ENCODE measurements at places on chromosomes 1 and 21.

GRCh38 chr1:64282351-64282750 is 78.9 kb downstream of the UBE2U start:
- DNase-seq = no peak

GRCh38 chr1:227070638-227071285 is 130.7 kb downstream of the COQ8A start:
- no peak for DNase-seq

GRCh38 chr1:203291201-203292096 is 13.9 kb upstream of the BTG2 start:
- DNase-seq = peak; percentile 52

GRCh38 chr21:35354078-35354477 is 305.0 kb upstream of the RUNX1 start:
- no peak for DNase-seq

DNA sequence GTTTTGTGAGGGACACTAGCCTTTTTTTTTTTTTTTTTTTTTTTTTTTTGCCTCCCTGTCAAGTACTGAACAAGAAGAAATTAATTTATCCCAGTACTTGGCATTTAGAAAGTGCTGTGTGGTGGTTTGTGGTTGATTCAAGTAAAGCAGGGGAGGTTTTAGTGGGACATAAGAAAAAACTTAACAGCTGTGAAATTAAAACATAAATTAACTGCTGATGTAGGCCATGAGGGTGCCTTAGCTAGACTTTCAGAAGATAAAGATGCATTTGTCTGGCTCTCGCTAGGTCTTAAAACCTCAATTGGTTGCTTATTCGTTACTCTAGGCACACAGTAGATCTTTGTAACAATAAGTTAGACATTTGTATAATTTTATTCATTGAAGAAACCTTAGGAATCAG is 52.3 kb downstream of the SPATA46 start:
- no peak for DNase-seq

DNA sequence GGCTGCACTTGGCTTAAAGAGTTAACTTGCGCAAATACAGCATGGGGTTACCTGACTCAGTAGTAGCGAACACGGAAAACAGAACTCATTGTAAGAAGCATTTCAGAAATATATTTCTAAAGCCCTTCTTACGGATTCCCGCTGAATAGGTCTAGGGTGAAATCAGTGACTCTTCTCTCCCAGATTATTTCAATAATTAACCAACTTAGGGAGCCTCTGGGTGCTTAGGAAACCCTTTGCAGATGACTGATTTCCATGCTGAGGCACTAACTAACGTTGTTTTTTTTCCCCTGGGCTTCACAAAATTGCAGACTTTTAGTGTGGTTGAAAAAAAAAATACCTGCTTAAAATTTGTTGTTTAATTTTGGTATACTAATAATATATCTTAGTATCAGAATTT is 40.3 kb downstream of the BTG3 start:
- no peak for DNase-seq

DNA sequence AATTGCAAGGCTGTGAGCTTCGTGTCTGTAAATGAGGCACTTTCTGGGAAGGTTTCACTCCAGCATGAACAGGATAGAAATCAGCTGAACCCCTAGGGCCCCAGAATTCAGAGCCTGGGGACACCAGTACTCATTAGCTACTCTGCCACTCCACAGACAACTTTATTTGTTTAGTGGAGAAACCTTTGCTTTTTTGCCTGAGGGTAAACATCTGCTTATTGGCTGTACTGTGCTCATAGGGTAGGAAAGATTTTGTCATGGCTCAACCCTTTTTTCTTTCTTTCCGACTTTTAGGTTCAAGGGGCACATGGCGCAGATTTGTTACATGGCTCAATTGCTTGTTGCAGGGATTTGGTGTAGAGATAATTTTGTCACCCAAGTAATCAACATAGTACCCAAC is 138.4 kb upstream of the BACE2 start:
- no peak for DNase-seq

- no peak for DNase-seq
Observed at GRCh38 chr1:155034318-155035208, 939 bp downstream of the DCST1 start.

- DNase-seq = peak; percentile 26
Observed at GRCh38 chr1:21508580-21509350, 458 bp upstream of the ALPL start.

- DNase-seq = no peak
Observed at GRCh38 chr1:109783436-109783835, 19.7 kb upstream of the EPS8L3 start.

- DNase-seq = no peak
Observed at GRCh38 chr1:55257958-55258357, 42.8 kb upstream of the USP24 start.

- DNase-seq = no peak
Observed at GRCh38 chr21:35737449-35737848, 322.9 kb downstream of the SETD4 start.

DNA sequence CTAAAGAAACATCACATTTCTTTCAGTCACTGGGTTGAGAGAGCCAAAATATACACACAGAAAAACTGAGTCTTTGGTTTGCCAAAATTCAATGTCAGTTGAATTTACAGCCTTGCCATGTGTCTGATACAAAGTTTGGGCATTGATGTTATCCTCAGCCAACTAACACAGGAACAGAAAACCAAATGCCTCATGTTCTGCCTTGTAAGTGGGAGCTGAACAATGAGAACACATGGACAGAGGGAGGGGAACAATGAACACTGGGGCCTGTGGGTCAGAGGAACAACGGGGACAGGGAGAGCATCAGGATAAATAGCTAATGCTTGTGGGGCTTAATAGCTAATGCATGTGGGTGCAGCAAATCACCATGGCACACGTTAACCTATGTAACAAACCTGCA is 39.6 kb upstream of the C21orf91 start:
- no peak for DNase-seq

GRCh38 chr1:42743317-42744147 is 3.5 kb upstream of the CLDN19 start:
- no peak for DNase-seq

DNA sequence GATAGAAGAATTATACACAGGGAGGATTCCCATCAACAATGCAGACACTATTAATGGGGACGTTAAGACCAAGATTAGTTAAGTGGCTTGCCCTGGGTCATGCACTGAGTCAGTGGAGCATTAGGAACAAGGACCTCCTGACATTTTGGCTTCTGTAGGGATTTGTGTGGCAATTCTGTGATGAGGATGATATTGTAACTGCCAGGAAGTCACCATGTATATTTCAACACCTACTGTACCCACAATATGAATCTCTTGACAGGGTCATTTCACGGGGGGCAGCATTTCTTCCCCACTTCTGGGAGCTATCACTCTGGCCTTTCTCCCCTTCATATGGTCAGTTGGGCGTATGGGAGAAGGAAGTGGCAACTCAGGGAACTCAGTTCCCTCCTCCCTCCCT is 134.9 kb downstream of the RUNX1 start:
- DNase-seq = peak; percentile 60

DNA sequence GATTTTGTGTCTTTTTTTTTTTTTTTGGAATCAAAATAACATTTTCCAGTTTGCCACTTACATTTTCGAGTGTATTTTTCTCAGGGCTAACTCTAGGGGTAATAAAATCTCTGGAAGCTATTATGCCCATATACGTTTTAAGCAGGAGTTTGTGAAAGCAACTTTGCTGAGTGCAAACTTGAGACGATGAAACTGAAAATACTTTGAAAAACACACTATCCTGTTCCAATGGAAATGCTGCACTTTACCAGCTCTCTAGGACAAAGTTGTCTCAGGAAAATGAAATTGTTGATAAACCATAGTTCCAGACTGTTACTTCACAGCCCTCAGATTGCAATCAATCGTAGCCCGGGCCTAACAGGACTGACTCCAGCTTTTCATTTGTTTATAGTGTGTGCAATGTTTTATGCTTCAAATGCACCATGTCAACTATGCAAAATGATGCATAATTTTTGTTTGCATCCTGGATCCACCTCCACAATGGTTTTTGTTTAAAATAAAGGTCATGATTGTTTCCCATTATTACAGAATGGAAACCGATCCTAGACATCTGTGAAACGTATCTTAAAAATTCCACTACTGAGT is 220.6 kb upstream of the PKN2 start:
- no peak for DNase-seq

DNA sequence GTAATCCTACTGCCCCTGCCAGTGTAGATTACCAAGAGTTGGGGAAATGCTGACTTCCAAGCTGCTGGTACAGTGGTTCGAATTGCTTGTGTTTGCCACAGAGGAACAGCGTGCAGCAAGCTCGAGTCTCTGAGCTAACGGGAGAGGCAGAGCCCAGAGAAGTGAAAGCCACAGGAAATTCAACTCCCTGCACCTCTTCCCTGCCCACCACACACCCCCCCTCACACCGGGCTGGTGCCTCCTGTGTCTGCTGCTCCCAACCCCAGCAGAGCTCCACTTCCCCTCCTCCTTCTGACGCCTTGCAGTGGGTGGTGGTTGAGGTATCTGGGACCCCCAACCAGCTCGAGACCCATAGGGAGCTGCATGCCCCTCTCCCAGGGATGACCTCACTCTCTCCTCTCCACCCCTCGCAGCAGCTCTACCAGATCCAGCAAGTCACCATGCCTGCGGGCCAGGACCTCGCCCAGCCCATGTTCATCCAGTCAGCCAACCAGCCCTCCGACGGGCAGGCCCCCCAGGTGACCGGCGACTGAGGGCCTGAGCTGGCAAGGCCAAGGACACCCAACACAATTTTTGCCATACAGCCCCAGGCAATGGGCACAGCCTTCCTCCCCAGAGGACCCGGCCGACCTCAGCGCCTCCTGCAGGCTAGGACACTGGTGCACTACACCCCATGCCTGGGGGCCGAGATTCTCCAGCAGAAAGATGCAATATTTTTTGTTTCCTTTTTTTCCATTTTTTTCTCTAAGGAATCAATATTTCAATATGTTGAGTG is 13.1 kb upstream of the KCNQ4 start:
- DNase-seq = no peak

GRCh38 chr1:203858055-203858454 is 3.3 kb upstream of the SNRPE start:
- DNase-seq = no peak

DNA sequence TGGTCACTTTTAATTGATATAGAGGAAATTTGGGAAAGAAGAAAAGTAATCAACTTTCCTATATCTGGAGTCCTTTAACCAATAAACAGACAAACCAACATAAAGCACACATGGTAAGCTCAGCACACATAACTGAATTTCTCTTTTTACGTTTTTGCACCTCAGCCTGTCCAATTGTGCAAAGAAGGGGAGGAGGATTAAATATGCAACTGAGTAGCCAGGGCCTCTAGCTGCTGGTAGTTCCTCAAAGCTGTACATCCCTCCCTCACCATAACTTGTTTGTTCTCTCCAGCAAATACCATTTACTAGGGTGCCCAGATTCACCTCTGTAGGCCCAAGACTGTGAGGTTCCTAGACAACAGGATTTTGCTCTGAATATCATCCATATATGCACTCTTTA is 25.4 kb downstream of the ST6GALNAC5 start:
- peak; percentile 7 for DNase-seq

GRCh38 chr1:114712977-114713376 is 3.6 kb downstream of the NRAS start:
- no peak for DNase-seq

GRCh38 chr1:33300673-33301072 is 20.2 kb downstream of the A3GALT2 start:
- no peak for DNase-seq

GRCh38 chr1:202012544-202013478 is 2.4 kb downstream of the ELF3 start:
- no peak for DNase-seq

DNA sequence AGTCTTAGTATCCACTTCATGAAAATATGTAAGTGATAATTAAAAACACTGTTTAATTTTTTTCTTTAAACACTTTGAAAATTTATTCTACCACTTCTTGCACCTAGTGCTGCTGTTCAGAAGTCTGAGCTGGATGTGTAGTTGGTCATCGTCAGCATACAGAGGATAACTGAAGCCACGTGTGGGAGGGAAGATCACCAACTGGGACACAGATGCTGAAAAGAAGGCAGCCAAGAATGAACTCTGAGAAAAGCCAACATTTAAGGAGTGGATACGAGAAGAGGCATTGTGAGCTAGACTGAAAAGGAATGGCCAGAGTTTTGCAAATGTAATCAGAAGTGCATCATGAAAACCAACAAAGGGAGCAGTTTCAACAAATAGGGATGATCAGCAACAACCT is 24.6 kb upstream of the CLCA4 start:
- no peak for DNase-seq

DNA sequence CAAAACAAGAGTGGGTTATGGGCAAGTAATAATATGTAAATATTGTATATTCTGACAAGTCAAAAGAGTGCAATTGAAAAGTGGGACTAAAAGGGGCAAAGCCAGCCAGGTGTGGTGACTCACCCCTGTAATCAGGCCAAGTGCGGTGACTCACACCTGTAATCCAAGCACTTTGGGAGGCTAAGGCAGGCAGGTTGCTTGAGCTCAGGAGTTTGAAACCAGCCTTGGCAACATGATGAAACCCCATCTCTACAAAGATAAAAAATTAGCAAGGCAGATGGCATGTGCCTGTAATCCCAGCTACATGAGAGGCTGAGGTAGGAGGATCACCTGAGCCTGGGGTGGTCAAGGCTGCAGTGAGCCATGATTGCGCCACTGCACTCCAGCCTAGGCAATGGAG is 304.0 kb downstream of the HHIPL2 start:
- no peak for DNase-seq

- no peak for DNase-seq
Observed at GRCh38 chr1:56202796-56203492, 376.4 kb downstream of the PLPP3 start.

DNA sequence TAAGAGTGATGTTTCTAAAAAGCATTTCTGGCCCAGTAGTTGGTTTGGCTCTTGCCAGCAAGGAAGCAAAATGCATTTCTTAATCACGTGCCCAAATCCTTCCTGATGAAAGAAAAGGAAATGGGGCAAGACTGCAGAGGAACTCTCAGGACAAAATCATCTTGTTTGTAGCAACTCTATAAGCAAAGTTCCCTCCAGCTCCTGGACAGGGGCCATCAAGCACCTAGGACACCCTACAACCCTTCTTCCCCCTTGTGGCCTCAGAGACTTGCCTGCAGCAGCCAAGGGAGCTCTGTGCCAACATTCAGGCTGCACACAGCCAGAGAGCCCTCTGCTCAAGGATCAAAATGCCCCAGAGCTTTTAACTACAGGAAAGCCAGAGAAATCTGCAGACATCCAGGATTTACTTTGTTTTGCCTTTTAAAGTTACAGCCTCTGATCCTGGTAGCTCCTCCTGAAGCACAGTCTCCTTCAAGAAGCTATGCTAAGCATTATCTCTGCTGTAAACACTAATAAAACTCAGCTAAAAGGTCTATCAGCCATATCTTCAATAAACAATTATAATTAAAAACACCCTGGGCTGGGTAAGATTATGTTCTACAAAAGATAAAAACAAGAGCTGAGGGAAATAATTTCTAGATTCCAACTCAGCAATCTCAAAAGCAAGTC is 105.0 kb downstream of the KIAA0319L start:
- DNase-seq = peak; percentile 75

Data from CD14-positive monocyte (primary cell).